GM23338 (cell line): ENCODE measurements at places on chromosomes 7 and 10. TPM values are rescaled to one million over a fixed set of nuclear protein-coding genes. Genes with fewer than 3 reads are reported as not detected.

The LRRD1 gene
- 0.08 TPM in 1 of 2 replicates, not detected in the other for total RNA-seq

The AMPH gene
- total RNA-seq: 9.4 and 10.2 TPM in 2 replicates

The COL13A1 gene
- 7.1 and 8.6 TPM in 2 replicates for total RNA-seq

The PIP gene
- total RNA-seq: not detected in 2 replicates

The CALHM3 gene
- total RNA-seq: 0.14 TPM in 1 of 2 replicates, not detected in the other

DNA sequence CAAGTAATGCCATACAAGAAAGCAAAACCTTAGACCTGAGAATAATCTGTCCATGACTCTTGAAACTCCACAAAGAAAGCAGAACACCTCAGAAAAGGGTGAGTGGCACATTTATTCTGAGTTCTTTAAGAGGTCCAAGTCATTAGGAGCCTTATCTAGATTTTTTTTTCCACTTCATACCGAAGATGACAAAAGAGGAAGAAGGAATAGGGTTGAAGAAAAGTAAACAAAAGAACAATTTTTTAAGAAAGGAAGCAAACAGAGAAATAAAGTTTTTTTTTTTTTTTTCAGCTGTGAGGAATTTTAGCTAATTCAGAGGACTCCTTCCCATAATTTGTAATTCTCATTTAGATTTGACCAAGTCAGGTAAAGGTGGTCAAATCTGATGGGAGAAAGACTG lies 13.1 kb upstream of the MTPN start:
- H3K4me3 ChIP-seq: no peak overlapping the region
- no peaks in the 10 kb centered on the region for H3K27me3 ChIP-seq
- H3K27ac ChIP-seq: no peak overlapping the region
- H3K4me1 ChIP-seq: no peaks in the 10 kb centered on the region

- no peak for DNase-seq
- no peak overlapping the region for H3K4me3 ChIP-seq
- no peaks in the 10 kb centered on the region for H3K36me3 ChIP-seq
- no peaks in the 10 kb centered on the region for H3K27me3 ChIP-seq
- no peak overlapping the region for H3K27ac ChIP-seq
Measured at GRCh38 chr7:93018716-93019115, 99.1 kb downstream of the SAMD9 start.

DNA sequence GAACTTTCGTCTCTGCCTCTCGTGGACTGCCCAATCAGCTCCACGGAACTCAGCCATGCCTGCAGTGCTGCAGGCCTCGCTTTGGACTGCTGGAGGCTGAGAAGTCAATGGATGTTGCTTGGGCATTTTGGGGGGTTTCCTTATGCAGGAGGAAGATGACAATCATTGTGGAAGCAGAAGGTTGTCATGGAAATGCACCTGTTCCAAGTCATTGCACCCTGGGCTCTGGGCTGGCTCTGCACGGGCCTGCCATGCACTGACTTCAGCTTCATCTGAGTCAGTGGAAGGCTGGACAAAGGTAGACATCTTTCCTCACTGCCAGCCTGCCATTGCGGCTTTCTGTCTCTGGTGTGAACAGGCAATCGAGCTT lies 217.3 kb downstream of the RPS24 start:
- no peaks in the 10 kb centered on the region for H3K27me3 ChIP-seq
- DNase-seq: no peak
- H3K4me3 ChIP-seq: no peak overlapping the region
- H3K4me1 ChIP-seq: no peaks in the 10 kb centered on the region

DNA sequence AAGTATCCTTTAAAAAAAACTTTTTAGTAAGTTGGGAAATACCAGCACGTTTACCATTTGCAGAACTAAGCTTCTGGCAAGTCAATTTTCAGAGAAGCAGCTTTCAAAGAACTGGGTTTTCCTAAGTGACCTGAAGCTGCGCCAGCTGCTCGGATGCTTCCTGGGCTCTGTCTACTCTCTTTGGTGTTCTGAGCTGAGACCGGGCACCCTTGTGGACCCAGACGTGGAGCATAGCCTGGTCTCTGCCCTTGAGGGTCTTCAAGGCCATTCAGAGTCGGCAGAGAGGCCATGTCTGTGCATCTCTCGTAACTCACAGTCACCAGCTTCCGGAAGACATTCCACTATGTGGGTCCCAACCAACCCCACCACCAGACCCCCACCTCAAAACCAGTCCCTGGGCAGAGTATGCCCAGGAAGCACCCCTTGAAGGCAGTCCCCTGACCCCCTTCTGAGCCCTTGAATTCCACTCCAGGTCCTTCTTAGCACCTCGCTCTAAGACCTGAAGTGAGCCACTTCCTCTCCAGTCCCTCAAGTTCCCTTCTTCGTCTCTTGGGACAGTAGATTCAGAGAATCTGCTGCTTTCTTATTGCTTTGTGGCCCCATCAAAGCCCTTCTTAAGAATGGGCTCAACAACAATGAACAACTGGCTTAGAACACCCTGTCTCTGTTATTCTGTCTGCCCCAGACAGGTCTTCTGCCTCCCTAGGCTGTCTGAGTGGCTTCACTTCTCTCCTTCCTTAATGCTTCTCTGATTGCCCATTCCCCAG lies 8.5 kb downstream of the CALML5 start:
- no peaks in the 10 kb centered on the region for H3K36me3 ChIP-seq
- H3K27me3 ChIP-seq: no peaks in the 10 kb centered on the region
- H3K4me3 ChIP-seq: no peak overlapping the region
- no peak for DNase-seq
- H3K4me1 ChIP-seq: no peaks in the 10 kb centered on the region

DNA sequence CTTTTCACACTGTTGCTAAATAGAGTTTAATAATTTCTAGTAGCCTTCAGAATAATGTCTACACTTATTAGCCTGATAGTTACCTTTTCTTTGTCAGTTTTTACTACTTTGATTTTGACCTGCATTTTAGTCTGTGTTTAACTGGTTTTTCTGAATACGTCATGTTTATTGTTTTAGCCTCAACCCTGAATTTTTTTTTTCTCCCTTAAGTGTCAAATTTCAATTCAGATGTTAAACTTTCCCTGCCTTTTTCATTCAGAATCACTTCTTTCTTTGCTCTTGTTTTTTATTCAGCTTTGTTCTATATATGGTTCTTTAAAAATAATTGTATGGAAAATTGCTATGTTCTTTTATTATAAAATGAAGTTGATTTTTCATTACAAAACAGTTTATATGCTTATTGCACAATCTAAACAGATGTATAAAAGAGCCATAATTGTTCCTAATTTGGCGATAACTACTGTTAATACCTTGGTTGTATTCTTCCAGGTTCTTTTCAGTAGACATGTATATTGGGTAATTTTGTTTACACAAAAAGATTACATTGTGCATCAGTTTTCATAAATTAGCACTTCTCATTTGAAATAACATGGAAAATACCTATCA lies 159.7 kb downstream of the ADK start:
- H3K4me3 ChIP-seq: peak overlapping the region; percentile 24
- DNase-seq: peak; percentile 18
- no peaks in the 10 kb centered on the region for H3K27me3 ChIP-seq
- no peaks in the 10 kb centered on the region for H3K36me3 ChIP-seq
- H3K27ac ChIP-seq: peak overlapping the region; percentile 12; the same call in 1 of the 2 replicates

GRCh38 chr10:122740640-122741039 lies 41.0 kb upstream of the C10orf120 start:
- no peak overlapping the region for H3K4me3 ChIP-seq
- no peaks in the 10 kb centered on the region for H3K27me3 ChIP-seq
- H3K27ac ChIP-seq: no peak overlapping the region
- H3K36me3 ChIP-seq: no peaks in the 10 kb centered on the region
- no peak for DNase-seq
- no peaks in the 10 kb centered on the region for H3K4me1 ChIP-seq

DNA sequence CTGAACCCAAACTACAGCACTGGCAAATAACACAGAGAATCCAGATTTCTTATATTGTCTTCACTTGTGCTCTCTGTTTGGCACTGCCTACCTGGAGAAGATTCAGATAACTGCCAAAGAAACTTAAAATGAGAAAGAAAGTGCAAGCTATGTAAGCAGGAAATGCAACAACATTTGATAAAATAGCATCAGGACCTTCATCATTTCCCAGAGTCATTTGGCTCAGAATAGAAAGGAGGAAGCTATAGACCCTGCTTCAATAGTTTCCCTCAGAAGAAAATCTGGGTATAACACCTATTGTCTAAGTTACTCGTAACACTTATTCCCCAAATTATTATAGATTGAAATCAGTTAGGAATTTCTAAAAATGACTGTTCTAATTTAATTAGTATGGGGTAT lies 56.2 kb downstream of the CC2D2B start:
- no peak overlapping the region for H3K27ac ChIP-seq
- H3K4me3 ChIP-seq: no peak overlapping the region
- no peaks in the 10 kb centered on the region for H3K4me1 ChIP-seq
- H3K27me3 ChIP-seq: no peaks in the 10 kb centered on the region
- no peak for DNase-seq
- no peaks in the 10 kb centered on the region for H3K36me3 ChIP-seq

DNA sequence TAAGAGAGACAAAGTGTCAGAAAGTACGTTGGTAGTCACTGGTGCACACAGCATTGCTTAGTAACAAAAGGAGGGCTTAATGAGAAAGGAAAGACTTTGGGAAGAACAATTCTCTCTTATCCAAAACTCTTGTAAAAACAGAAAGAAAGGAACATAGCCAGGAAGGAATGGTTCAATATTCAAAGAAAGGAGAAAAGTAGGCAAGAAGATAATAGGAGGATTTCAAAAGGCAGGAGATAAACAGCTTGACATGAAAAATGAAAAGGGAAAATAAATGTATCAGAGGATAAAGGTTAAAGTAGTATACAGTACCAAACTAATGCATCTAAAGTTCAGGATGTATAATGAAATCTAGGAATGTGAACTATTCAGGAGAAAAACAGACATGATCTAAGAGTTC lies 20.1 kb downstream of the ZFAND4 start:
- 0 out of 2 replicates have a peak, but pooled peaks cover 7% of the 10 kb centered on the region for H3K36me3 ChIP-seq
- H3K4me3 ChIP-seq: no peak overlapping the region
- H3K27me3 ChIP-seq: no peaks in the 10 kb centered on the region
- no peak overlapping the region for H3K27ac ChIP-seq
- no peaks in the 10 kb centered on the region for H3K4me1 ChIP-seq

DNA sequence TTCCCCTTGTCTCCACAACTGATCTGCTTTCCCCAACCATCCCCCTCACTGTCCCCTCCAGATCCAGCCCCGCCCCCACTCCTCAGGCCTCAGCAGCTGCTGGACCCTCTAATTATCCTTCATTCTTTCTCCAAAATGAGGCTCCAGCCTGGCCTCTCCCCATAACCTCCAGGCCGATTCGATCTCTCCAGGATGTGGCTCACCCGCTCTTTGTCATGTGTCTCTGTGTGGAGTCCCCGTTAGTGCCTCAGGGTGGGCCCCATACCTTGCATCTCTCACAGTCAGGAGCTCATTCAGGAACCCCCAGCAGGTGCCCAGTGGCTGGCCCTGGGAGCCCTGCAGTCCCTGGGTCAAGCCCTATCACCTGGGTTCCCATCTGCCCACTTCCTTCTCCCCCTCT lies 1.3 kb downstream of the PILRA start:
- no peak for DNase-seq
- H3K27ac ChIP-seq: no peak overlapping the region
- H3K4me3 ChIP-seq: no peak overlapping the region
- H3K4me1 ChIP-seq: peaks cover 10% of the 10 kb centered on the region
- H3K27me3 ChIP-seq: no peaks in the 10 kb centered on the region

DNA sequence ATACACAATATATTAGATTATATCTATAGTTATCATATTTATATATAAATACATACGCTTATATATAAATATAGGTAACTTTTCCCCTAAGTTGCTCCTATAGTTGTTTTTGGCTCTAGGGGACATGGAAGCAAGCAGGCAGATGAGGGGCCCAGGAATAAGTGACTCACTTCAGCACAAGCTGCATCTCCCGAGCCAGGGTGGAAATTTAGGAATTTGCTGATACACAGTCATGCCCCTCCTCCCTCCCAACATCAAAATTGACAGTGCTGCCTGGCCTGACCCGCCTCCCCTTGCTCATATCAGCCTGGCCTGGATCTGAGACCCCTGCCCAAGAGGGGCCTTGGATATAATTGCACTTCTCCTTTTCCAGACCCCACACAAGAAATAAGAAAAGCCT lies 33.8 kb downstream of the MKI67 start:
- H3K4me3 ChIP-seq: no peak overlapping the region
- no peaks in the 10 kb centered on the region for H3K4me1 ChIP-seq
- no peaks in the 10 kb centered on the region for H3K27me3 ChIP-seq
- H3K36me3 ChIP-seq: no peaks in the 10 kb centered on the region

- no peaks in the 10 kb centered on the region for H3K36me3 ChIP-seq
- H3K27me3 ChIP-seq: no peaks in the 10 kb centered on the region
- H3K4me3 ChIP-seq: no peak overlapping the region
- H3K4me1 ChIP-seq: no peaks in the 10 kb centered on the region
Measured at GRCh38 chr10:98384531-98385133, 30.4 kb downstream of the PYROXD2 start.

DNA sequence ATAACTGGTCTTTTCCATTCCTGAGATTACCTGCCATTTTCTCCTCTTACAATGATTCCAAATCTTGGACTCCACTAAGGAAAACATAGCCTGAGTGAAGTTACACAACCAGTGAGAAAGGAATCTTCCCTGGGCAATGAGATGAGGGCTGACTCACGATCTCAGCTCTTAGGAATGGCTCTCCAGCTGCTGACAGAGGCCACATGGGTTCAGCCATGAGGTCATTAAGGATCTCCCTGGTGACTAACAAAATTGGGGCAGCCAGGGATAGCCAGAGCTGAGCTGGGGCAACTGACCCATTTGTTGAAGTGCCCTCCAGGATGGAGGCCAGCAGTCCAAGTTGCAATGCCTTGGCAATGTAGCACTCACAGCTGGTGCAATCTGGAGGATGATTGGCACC lies 78.7 kb upstream of the MKLN1 start:
- H3K4me3 ChIP-seq: no peak overlapping the region
- peaks cover 8% of the 10 kb centered on the region for H3K4me1 ChIP-seq
- H3K27me3 ChIP-seq: no peaks in the 10 kb centered on the region
- H3K36me3 ChIP-seq: no peaks in the 10 kb centered on the region
- H3K27ac ChIP-seq: no peak overlapping the region

GRCh38 chr7:47386273-47386835 lies 195.6 kb downstream of the TNS3 start:
- DNase-seq: no peak
- peaks cover 5% of the 10 kb centered on the region; the same call in 1 of the 2 replicates for H3K4me1 ChIP-seq
- no peaks in the 10 kb centered on the region for H3K27me3 ChIP-seq
- H3K4me3 ChIP-seq: no peak overlapping the region
- H3K36me3 ChIP-seq: no peaks in the 10 kb centered on the region
- no peak overlapping the region for H3K27ac ChIP-seq

GRCh38 chr10:72740528-72740927 lies 48.6 kb downstream of the MCU start:
- H3K4me3 ChIP-seq: no peak overlapping the region
- DNase-seq: no peak
- H3K36me3 ChIP-seq: no peaks in the 10 kb centered on the region
- H3K27ac ChIP-seq: no peak overlapping the region
- H3K27me3 ChIP-seq: no peaks in the 10 kb centered on the region

- no peaks in the 10 kb centered on the region for H3K36me3 ChIP-seq
- no peaks in the 10 kb centered on the region for H3K27me3 ChIP-seq
- H3K27ac ChIP-seq: no peak overlapping the region
- H3K4me3 ChIP-seq: no peak overlapping the region
Measured at GRCh38 chr10:70094250-70094649, 38.4 kb downstream of the AIFM2 start.

GRCh38 chr7:37781156-37781555 lies 67.2 kb upstream of the NME8 start:
- no peaks in the 10 kb centered on the region for H3K4me1 ChIP-seq
- no peak overlapping the region for H3K4me3 ChIP-seq
- H3K36me3 ChIP-seq: no peaks in the 10 kb centered on the region

GRCh38 chr7:27124902-27125689 lies 5.5 kb downstream of the HOXA4 start:
- H3K4me1 ChIP-seq: peaks cover 14% of the 10 kb centered on the region; the same call in 1 of the 2 replicates
- no peak for DNase-seq
- H3K27ac ChIP-seq: no peak overlapping the region
- H3K36me3 ChIP-seq: no peaks in the 10 kb centered on the region
